ENCODE measurements at places on chromosomes 3 and 15.

DNA sequence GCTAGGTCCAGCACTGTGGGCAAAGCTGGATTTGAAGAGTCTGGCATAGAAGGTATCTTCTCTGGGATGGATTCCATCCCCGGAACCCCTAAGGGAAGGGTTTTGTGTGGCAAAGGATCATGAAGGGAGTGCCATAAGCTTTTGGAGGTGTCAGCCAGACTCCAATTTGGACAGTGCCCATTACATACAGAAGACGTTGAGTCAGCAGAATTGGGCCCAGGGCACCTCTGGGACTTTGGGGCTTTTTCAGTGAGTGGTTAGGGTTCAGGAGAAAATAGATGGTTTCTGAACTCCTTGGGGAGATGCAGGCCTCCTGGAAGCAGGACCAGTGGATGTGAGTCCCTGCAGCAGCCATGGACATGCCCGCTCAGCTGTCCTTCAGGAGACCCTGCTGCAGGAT is 34.6 kb upstream of the XCR1 start:
- no peak for DNase-seq

GRCh38 chr3:135965506-135966270 is at the start of gene PPP2R3A:
Gene PPP2R3A (plus strand): TSS chr3:135965728. CDS start chr3:136001499, 35,771 bp downstream.
- peak; percentile 56 for DNase-seq

DNA sequence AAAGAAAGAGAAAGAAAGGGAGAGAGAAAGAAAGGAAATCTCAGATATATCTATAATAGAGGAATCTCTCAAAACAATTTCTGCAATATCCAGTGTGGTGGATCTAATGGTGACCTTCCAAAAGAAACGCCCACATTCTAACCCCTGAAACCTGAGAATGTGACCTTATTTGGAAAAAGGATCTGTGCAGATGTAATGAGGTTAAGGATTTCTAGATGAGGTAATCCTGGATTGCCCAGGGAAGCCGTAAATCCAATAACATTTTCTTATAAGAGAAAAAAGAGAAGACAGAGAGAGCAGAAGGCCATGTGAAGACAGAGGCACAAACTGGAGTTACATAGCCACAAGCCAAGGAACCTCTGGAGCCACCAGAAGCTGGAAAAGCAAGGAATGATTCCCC is 307.6 kb downstream of the ZBTB20 start:
- no peak for DNase-seq

DNA sequence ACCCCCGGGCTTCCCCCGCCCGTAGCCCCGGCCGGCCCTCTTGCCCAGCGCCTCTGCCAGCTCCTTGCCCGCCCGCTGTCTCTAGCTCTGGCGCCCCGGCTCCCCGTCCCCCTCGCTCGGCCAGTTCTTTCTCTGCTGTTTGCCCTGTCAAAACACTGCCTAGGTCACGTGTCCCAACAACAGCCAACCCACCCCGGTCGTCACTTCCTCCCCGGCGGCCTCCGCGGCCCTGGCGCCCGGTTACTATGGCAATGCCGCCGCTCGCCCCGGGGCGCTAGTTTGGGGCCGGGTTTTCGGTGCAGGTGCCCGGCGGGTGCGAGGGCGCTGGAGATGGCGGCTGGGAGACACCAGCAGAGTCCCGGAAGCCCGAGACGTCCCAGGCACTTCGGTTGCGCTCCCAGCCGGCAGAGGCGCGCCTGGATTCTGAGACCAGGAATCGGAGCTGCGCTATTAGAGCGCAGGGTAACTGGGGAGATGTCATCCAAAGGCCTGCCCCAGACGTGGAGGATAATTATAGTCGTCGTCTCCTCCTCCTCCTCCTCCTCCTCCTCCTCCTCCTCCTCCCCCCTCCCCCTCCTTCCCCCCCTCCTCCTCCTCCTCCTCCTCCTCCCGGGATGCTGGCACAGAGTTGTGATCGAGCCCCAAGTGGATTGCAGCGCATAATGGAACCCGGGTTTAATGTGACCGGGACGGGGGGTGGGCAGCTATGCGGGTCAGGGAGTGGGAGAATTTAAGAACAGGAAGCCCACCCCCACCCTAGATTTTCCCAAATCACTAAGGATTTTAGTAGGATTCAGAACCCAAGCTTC is at the start of gene ATOSA:
Gene ATOSA (minus strand): TSS at position 157 of the 809 bp plus-strand sequence. CDS start 1,367 bp downstream, outside the sequence.
- peak; percentile 86 for DNase-seq

DNA sequence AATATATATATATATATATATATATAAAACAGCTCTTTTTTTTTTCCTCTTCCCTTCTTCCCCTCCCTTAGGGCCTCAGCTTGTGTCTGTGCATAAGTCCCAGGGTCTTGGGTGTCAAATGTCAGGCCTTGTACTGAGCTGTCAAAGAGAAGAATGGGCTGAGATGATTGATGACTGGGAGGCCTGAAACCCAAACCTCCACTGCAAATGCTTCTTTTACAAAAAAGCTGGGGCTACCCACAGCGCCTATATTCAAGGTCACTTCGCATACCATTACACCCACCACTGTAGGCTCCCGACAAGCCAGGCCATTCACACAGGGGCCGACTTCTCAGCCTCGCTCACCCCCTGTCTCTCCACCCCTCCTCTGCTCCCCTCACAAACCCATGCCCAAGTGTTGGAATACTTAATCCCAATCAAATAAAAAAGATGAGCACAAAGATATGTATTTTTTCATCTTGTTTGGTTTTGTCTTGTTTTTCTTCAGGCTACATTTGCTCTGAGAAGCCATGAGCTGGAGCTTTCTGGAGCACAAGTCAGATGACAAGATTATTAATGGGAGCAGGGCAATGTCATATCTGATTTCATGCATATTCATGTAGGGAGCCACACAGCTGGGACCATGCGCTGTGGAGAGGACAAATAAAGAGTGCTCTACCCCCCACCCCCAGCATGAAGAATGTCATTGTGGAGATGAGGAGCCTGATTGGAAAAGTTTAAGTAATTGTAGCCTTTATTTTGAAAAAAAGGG is 614.4 kb upstream of the NR2F2 start:
- DNase-seq = no peak

DNA sequence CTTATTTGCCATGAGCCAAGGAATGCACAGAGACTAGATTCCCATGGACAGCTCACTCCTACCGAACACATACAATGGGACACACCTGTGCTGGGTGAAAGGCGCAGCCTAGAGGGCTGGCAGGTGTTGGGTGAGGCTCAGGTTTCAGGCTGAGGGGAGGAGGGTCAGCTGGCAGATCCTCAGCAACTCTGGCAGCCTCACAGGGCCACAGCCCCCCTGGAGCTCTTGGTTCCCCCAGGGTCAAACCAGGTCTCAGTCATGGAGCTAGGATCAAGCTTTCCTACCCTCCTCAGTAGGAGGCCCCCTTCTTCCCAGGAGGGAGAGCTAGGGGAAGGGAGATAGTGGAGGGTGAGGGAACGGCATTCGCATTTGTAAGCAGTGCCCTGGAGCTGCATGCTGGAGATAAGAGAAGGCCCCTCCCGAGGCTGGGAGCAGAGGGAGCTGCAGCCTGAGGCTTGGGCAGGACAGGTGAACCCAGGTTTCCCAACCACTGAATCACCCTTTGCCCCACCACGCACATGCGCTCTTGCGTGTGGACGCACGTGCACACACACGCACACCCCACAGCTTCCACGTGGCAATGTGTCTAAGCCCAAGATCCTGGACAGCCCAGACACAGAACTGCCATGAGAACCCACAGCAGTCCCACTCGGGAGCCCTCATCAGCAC is 26.3 kb upstream of the TFRC start:
- DNase-seq = no peak

GRCh38 chr15:57727031-57727430 is 20.5 kb downstream of the POLR2M start:
- DNase-seq = no peak

DNA sequence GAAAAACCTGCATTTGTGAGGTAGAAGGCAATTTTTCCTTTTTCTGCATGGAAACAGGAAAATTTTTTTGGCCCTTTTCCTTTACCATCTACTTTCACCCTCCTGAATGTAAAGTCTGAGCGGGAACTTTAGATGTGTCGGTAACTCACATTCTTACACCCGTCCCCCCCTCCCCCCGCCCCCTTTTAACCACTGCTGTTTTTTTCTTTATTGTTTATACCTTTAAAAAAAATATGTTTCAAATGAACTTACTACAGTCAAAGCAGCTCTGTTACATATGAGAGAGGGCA is 487 bp upstream of the HES1 start:
- no peak for DNase-seq

- no peak for DNase-seq
Observed at GRCh38 chr3:4949659-4950058, 29.6 kb upstream of the BHLHE40 start.

DNA sequence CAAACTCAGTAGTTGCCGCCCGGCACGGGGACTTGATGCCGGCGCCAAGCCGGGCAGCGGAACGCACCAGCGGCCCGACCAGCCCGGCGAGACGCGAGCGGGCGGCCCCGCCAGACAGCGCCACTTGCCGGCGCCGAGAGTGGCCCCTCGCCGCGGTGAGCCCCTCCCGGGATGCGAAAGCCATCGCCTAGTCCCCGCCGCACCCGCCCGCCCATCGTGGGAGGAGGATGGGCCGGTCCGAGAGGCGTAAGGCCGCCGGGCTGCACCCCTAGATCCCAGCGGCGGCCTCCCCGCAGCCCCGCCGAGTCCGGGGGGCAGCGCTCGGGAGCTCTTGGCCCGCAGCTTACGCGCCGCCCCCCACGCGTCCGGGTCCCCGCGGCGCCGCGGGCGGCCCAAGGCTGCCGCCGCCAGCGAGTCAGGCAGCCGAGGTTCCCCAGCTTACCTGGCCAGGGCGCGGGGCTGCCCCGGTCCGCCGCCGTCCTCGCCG is 609 bp downstream of the GOLGA8A start:
- DNase-seq = peak; percentile 28

DNA sequence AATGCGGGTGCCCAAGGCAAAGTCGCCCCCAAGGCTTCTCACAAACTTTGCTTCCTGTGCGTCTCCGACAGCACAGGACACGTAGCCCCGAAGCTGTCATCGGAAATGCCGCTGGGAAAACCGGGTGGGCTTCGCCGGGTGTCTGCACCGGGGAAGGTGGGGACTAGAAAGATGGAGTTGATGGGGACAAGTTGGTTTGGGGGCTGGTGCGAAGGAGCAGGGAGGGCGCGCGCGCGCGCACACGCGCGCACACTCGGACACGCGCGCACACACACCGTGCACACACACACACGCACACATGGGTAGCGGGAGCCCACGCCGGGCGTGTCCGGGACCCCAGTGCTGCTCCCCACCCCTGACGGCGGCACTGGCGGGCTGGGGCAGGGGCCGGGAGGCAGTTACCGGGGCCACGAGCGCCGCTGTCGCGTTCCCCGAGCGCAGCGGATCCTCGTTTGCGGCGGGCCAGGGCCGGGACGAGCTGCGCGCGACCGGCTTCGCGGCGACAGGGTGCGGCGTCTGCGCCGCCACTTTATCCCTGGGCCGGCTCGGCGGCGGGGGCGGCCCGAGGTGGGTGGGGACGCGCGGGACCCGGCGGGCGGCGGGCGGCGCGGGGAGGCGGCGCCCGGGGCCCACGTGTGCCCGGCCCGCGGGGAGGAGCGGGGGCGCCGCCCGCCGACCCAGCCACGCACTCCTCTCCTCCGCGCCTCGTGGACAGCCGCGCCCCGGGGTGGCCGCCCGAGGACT is 539 bp upstream of the MGLL start:
- DNase-seq = no peak

GRCh38 chr3:77475507-77475906 is 435.6 kb downstream of the ROBO2 start:
- DNase-seq = no peak
